ENCODE measurements at places on chromosomes 6 and 20.
A peak's percentile ranks its signal among the peaks of the same experiment; 100 is the strongest.

DNA sequence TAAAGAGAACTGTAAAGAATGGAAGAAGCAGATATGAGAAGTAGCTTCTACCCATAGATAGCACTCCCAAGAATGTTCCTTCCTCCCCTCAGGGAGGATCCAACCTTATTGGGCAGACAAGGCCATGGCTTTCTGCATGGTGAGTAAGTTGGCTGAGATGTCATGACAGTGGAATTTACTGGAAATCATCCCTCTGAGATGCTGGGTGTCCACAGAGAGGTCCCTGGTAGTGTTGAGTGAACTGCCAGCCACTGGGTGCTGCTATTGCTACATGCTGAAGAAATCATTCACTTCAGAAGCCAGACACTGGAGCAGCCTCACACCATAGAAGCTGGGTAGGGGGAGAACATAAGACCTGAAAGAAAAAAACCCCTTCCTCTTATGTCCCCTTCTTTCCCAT is 46.4 kb upstream of the FERMT1 start:
- DNase-seq, result peak; percentile 51

- DNase-seq, result no peak
These were observed 370.0 kb upstream of the SULF2 start for GRCh38 chr20:48155268-48155667.

- DNase-seq, result no peak
These were observed 36.8 kb downstream of the PTPRK start for GRCh38 chr6:128483472-128484135.

DNA sequence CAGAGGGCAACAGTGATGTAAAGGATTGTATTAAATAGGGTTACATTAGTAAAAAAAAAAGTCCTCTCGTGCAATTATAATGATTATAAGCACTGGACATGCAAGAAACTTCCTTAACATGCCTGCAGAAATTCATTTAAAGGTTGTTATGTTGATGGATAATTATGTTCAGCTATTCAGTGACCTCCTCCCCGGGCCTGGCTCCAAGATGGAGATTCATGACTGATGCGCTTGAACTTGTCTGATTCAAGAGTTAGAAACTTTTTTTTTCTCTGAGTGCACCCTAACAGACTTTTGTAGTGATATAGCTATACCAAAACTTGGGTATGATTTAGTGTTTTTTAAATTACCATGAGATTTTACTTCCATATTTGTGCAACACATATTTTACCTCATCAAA is 1170.0 kb upstream of the CITED2 start:
- DNase-seq, result no peak

- DNase-seq, result no peak
These were observed 57.6 kb upstream of the LOC128125822 start for GRCh38 chr6:63514488-63515173.

- no peak for DNase-seq
These were observed 67.1 kb downstream of the ESF1 start for GRCh38 chr20:13717631-13718044.

All from NCI-H226 (cell line).